Fibroblast of skin of right biceps (primary cell): ENCODE measurements at places on chromosomes 16 and 17.

DNA sequence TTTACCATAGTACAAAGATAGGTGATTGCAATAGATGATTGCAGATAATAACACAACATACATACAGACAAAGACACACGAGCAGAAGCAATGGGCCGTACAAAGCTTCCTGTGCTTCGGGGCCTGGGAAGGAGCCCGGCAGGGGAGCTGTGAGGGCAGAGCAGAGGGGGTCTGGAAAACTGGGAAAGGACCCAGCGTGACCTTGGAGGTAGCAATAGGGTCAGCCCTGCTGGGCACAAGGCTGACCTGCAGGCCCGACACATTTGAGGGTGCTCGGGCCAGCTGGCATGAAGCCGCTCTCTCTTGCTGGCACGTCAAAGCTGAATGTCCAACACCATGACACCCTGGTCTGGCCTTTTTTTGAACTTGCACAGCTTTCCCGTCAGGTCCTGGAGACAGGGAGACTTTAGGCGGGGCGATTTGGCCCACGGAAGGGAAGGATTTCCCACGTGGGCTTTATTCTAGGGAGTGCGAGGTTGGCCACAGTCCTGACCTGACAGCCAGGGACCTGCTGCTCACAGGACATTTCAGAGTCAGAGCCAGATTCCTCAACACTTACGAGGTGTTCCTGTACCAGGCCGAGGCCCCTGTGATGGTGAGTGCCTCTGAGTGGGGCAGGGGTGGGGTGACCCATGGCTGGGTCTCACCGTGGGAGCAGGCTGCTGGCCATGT, 83.2 kb downstream of the NTN1 start:
- DNase-seq = no peak

- no peak for DNase-seq
Observed at GRCh38 chr17:50139185-50139783, 9.3 kb upstream of the SAMD14 start.

DNA sequence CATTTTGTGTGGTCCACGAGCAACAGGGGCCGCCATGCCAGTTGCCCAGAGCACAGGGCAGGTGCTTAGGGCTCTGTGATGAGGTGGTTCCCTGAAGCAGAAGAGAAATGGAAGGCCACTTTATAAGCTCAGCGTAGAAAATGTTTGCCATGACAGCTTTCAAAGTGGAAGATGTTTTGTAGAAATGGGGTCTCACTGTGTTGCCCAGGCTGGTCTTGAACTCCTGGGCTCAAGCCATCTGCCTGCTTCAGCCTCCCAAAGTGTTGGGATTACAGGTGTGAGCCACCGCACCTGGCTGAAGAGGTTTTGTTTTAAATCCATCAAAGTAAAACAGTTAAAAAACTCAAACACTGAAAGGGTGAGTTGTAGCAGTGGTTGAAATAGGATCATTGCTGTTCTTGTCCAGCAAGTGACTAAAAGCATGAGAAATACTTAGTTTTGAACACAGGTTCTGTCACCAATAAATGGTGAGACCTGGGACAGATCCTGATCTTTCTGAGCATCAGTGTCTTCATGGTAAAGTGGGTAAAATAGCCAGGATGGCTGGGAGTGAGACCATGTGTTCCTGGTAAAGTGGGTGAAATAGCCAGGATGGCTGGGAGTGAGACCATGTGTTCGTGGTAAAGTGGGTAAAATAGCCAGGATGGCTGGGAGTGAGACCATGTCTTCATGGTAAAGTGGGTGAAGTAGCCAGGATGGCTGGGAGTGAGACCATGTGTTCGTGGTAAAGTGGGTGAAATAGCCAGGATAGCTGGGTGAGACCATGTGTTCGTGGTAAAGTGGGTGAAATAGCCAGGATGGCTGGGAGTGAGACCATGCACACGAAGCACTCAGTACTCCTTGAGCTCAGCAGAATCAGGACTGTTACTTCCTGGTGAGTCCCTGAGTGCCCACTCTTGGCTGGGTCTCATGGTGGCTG, 46.0 kb downstream of the BANP start:
- DNase-seq = no peak

GRCh38 chr16:14070555-14070876, 603 bp upstream of the MRTFB start:
- no peak for DNase-seq

DNA sequence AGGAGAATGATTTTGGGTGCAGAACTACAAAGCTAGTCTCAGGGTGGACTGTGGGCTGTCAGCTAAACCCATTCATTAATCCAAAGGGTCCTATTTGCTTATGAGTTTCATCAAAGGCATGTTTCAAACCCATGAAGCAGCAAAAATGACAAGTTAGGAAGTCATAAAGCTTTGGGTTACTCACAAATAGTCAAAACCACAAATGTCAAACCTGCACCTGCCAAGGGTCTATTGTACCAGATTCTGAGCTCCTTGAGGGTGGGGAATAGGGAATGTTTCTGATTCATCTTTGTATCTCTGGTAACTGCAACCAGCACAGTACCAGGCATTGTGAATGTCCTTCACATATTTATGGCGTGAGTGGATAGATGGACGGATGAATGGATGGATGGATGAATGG, 317.7 kb downstream of the MAF start:
- DNase-seq = no peak

GRCh38 chr17:67412032-67412431, 35.0 kb downstream of the PITPNC1 start:
- DNase-seq = no peak

- peak; percentile 62 for DNase-seq
Observed at GRCh38 chr17:49450735-49451134, 36.1 kb upstream of the PHB1 start.

GRCh38 chr16:3797473-3797872, 80.1 kb upstream of the TRAP1 start:
- DNase-seq = no peak

DNA sequence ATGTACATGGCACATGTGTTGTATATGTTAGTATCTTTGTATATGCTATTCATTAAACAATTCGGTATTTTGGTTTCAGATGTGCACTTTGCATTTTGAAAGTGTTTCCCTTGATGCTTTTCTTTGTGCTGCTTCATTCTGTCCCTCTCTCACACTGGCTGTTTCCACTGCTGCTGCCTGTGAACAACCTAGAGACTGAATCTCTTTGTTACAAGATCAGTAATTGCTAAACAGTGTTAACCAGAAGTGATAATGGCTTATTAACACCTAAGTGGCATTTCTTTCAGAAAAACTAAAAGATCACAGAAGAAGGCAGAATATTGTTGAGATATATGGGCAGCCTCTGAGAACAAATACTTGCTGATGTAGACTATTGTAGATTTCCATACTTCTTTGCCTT, 84.7 kb downstream of the KIF2B start:
- DNase-seq = no peak

GRCh38 chr17:75225016-75225415, 19.5 kb downstream of the NUP85 start:
- DNase-seq = no peak

- no peak for DNase-seq
Observed at GRCh38 chr17:75979705-75980187, 706 bp downstream of the TEN1 start.

GRCh38 chr16:21125191-21125590, 25.5 kb downstream of the DNAH3 start:
- DNase-seq = no peak

GRCh38 chr17:17201271-17201670, 4.9 kb downstream of the PLD6 start:
- DNase-seq = no peak

GRCh38 chr17:77222356-77222755, 81.6 kb downstream of the SEC14L1 start:
- DNase-seq = peak; percentile 67
